ENCODE measurements at places on chromosomes 1 and 21.

GRCh38 chr1:153777648-153778047, 2.4 kb downstream of the SLC27A3 start:
- DNase-seq = no peak

GRCh38 chr1:244970236-244970743, 105.9 kb upstream of the HNRNPU start:
- peak; percentile 79 for DNase-seq

DNA sequence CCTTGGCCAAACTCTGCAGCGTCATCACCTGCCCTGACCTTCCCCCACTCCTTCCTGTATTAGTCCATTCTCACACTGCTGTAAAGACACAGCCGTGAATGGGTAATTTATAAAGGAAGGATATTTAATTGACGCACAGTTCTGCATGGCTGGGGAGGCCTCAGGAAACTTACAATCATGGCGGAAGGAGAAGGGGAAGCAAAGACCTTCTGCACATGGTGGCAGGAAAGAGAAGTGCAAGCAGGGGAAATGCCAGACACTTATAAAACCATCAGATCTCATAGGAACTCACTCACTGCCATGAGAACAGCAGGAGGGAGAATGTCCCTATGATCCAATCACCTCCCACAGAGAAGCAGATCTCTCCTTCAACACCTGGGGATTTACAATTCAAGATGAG, 408.5 kb downstream of the PTPRU start:
- DNase-seq = peak; percentile 49

GRCh38 chr21:44732956-44733355, 21.6 kb upstream of the TSPEAR start:
- DNase-seq = no peak

DNA sequence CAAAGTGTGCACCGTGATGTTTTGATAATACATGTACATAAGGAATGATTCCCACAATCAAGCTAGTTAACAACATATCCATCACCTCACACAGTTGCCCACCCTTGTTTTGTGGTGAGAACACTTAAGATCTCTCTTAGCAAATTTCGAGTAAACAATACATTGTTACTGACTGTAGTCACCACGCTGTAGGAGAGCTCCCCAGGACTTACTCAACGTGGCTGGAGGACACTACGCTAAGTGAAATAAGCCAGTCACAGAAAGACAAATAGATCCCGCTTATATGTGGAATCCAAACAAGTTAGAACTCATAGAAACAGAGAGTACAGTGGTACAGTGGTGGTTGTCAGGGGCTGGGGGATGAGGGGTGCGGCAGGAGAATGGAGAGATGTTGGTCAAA, 24.8 kb downstream of the GPR137B start:
- no peak for DNase-seq

- DNase-seq = no peak
Observed at GRCh38 chr1:97553971-97554370, 366.9 kb downstream of the DPYD start.
